ENCODE measurements at places on chromosomes 6 and 20.

GRCh38 chr6:12717356-12717755 is 789 bp downstream of the PHACTR1 start:
- ATAC-seq, result no peak

GRCh38 chr20:4684837-4685413 is 36.8 kb upstream of the PRND start:
- ATAC-seq, result peak; percentile 26

- ATAC-seq, result no peak
Measured at GRCh38 chr6:165543781-165544180, 119.3 kb downstream of the PDE10A start.

DNA sequence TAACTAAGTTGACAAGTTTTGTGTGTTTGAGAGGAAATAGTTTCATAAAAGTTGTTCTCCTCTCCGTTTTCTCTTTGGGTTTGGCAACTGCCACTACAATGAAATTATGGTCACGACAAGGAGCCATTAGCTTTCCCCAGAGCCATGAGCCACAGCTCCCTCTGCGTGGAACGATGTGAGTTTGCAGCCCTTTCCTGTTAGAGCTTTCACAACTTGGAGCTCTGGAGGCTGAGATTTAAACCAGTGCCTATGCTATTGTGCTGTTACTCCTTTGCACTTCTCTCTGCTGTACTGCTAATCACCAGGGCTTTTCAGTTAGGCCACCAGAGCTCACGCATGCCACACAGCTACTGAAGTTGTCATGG is 29.3 kb upstream of the TXNDC5 start:
- ATAC-seq, result no peak

DNA sequence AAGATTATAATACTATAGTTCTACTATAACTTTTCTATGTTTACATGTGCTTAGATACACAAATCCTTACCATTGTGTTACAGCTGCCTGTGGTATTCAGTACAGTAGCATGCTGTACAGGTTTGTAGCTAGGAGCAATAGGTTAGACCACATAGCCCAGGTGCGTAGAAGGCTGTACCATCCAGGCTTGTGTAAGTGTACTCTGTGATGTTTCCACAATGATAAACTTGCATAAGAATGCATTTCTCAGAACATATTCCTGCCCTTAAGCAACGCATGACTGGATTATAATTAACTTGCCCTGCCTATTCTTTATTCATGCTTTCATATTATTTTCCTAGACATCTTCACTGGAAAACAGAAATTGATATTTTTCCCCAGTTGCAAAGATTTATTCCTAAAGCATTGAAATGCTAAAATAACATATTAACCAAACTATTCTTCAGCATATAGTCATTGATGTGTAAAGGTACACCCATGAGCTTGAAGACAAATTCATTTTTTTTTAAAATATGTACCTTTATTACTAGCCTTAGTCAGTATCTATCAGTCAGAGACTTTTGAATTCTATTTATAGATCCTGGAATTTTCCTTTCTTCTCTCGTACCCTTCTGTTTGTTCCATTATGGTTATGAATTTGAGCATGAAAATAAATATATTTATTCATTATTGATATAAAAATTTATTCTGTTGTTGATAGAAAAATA is 7.2 kb upstream of the CTAGE9 start:
- no peak for ATAC-seq

- ATAC-seq, result no peak
Measured at GRCh38 chr6:81093051-81093450, 659.4 kb downstream of the TENT5A start.

DNA sequence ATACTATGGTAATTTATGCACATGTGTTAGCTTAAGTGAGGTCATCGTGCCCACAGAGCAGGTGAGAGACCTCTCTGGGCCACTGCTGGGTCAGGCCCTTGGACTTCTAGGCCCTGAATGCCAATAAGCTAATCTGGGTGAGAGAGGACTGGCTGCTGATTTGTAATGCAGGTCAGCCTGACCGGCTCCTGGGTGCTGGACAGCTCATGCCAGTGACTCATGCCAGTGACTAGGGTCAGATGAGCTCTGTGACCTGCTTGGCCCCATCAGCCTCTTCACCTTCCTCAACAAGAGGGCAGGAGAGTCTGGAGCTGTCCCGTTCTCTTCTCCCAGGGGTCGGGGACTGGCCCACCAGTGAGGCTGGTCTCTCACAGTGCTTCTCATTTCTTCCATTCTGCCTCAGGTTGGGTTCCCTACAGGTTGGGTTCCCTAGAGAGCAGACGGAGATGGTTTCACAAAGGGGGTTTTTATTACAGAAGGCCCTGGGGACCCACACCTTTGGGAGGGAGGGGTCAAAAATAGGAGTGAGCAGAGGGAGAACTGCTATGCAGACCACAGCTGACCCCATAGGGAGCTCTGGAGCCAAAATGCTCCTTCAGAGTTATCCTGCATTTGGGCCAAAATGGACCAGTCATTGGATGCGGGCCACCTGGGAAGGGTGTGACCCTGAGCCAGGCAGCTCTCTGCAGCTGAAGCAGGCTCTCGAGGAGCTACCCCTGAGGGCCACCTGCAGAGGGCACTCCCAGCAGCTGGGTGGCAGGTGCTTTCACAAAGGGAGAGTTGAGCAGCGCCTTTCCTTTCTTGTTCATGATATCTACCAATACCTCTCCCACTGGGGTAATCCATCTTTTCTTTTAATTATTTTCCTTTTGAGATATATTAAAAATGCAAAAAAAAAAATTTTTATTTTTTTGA is 2.2 kb upstream of the OXT start:
- peak; percentile 52 for ATAC-seq

- no peak for ATAC-seq
Measured at GRCh38 chr6:44071670-44072451, 55.4 kb downstream of the MRPL14 start.

GRCh38 chr20:63896264-63897105 is 1.6 kb downstream of the DNAJC5 start:
- ATAC-seq, result peak; percentile 43

DNA sequence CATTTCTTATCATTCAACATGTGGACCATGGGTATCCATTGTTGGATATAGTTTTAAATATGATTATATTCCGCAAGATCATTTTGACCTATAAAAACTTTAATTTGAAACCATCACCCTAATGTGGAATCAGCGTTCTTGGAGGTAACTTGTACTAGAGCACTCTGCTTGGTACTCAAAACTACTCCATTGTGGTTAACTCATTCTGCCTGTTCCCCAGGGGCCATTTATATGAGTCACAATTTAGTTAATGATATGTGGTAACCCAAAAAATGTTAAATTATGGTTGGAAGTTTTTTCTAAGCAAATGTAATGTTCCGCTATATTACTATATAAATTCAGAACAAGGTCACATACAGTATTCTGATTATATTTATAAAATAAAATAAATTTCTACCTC is 109.3 kb downstream of the TRDN start:
- ATAC-seq, result no peak

DNA sequence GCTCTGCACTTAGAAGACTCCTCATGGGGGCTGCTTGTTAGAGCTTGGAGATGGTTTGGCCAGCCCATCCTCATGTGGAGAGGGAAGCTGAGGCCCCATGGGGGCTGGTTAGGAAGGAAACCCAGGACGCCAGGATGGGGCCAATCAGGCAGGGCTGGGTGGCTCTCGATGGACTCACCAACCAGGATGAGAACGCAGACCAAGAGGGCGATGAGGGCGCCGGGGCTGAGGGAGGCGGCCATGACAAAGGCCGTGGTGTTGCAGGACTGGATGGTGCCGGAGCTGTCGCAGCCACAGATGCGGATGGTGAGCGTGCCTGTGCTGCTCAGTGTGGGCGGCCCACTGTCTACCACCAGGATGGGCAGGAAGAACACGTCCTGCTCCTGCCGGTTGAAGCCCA is 59.7 kb downstream of the CD40 start:
- ATAC-seq, result no peak

- no peak for ATAC-seq
Measured at GRCh38 chr6:28635547-28636158, 110.0 kb downstream of the GPX5 start.

- no peak for ATAC-seq
Measured at GRCh38 chr20:64210656-64211369, 44.7 kb upstream of the PCMTD2 start.

DNA sequence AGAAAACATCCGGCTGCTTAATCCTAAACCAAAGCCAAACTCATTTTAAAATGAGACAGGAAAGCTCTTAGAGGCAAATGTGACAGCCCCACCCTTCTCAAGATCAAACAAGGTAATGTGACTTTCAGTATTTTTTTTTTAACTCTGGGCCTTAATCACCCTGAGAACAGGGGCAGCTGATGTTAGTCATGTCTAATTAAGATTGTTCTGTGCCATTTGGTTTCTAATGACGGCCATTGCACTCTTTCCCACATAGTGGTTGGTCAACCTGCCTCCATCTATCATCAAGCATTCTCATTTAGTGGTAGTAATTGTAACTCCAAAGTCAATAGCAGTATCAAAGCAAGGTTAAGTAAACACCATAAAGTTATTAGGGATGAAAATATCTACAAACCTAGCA is 191.6 kb upstream of the EXOC2 start:
- ATAC-seq, result peak; percentile 88

- ATAC-seq, result peak; percentile 35
Measured at GRCh38 chr6:157813191-157813590, 9.9 kb upstream of the SNX9 start.

- no peak for ATAC-seq
Measured at GRCh38 chr20:51104960-51105920, 82.3 kb upstream of the KCNG1 start.

DNA sequence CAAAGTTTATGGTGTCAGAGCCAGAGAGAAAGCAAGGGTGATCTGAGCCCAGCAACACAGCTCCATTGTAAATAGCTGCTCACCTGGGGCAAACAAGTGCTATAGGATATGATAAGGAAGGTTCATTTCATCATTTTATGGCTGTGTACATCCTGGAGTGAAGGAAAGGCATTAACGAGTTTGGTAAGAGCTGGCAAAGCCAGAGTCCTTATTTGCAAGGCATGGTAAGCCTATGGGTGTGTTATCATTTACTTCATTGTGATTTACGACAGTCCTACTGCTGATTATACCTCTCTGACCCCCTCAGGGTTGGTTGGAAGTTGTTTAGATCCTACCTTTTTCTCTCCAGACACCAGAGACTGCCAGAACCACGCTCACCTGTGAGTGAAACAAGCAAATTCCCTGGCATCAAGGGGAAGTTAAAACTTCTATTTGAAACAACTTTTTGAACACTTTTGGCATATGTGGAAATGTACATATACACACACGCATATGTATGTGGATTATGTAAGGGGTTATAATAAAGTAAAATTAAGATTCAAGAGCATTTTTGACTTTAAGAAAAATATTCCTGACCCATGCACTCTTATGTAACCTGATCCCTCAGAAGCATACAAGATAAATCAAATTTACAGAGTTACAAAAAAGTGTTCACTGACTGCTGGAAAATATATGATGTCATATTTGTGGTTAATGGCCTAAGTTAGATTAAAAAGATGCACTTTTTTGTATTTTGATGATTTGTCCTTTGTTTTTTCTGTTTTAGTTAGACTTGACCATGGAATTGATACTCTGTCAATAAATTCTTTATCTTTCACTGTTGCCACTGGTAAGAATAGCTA is 40.4 kb upstream of the EDN1 start:
- ATAC-seq, result no peak

DNA sequence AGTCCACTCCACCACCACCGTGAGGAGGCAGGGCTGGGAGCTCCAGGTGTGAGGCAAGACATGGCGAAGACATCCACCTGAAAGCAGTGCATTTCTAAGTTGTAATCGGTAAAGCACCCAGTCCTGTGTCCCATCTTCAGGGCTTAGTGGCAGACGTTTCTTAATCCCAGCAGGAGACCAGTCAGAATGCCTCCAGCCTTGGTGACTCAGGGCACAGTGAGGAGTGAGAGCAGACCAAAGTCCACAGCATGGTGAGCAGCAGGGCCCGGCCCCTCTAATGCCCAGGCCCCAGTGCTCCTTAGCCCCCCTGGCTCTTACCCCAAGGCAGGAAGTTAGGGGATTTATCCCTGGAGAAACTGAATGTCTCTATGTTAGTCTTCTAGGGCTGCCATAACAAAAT is 183.9 kb downstream of the SYNDIG1 start:
- ATAC-seq, result no peak

DNA sequence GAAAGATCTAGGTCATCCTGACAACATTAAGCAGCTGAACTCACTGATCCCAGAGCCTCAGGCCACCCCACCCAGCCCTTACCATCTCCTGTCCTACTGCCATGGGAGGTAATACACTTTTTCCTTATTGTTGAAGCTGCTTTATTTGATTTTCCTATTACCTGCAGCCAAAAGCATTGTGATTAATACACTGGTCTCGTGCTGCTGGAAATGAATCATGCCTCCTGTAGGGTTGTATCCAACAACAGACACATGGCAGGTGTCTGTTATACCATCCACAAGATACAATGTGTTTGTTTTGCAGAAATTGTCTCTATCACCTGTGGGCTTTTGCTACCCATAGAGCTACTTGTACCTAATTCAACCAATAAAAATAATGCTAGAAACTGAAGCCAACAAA is 34.2 kb downstream of the MYLIP start:
- no peak for ATAC-seq

DNA sequence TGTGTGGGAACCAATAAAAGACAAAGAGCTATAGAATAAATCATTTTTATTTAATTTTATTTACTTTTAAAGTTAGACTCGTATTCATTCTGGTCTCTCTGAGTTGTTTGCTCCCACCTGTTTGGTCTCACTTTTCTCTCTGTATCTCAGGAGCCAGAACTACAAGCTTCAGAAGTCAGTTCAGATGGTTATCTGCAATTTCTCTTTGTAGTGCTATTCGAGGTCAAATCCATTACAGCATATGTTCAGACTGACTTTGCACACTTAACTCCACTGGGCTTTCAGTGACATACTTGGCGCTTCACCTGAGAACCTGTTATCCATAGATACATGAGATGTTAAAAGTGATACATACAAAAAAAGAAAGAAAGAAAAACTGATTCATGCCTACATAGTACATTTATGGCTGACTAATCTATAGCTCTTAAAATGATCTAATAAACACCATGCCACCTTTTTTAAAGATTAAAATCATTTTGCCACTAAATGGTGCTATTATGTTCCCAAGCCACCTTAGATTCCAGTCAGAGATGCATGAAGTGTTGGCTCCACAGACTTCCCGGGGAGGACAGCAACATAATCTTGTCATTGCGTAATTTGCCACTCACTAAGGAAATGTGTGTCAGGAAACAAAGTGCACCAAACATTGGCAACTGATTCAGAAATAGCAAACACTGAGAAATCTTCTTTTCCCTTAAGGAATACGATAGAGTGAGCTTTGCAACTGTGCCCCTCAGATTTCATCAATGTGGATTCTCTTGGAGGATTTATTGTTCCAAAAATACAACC is 396.7 kb downstream of the HACE1 start:
- no peak for ATAC-seq

- no peak for ATAC-seq
Measured at GRCh38 chr6:83152913-83153312, 40.2 kb downstream of the PGM3 start.

All from esophagus mucosa (tissue), 1 donor.